ENCODE measurements at places on chromosomes 11 and 22.

DNA sequence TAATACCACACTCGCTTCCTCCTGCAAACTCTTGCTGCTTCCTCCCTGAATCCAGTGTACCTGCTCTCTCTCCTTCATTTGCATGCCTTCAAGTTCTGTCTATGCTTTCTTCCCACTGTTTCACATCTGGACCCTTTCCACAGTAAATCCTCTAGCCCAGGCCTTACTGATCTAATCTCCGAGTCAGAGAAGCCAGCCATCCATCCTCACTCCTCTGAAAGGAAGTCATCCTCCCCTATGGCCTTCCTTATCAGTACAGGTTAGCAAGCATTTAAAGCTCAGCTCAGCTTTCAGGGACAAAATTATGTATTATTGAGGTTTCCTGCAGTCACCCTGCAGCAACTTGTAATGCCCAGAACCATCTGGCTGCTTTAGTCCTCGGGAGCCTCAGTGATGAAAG lies 116.1 kb downstream of the GALNT18 start:
- no peak for DNase-seq

GRCh38 chr11:131898949-131899348 lies 528.5 kb downstream of the NTM start:
- DNase-seq: no peak

GRCh38 chr11:126971305-126971704 lies 29.3 kb downstream of the KIRREL3 start:
- DNase-seq: no peak

DNA sequence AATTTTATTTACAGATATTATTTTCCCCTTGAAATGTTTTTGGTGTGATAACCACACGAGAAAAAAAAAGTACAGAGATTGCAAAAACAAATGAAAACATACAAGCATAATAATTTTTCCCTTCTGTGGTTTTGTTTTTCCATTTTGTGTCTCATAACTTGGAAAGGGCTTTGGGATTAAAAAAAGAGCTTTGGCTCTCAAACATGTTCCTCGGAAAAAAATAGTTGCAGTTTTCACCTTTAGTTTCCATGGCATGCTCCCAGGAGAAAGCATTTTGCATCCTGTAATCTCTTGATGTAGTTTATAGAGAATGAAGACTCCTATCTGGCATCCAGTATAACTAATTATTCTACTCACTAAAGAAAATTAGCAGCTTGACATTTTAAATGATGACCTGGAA lies 362.1 kb upstream of the PDGFD start:
- no peak for DNase-seq

DNA sequence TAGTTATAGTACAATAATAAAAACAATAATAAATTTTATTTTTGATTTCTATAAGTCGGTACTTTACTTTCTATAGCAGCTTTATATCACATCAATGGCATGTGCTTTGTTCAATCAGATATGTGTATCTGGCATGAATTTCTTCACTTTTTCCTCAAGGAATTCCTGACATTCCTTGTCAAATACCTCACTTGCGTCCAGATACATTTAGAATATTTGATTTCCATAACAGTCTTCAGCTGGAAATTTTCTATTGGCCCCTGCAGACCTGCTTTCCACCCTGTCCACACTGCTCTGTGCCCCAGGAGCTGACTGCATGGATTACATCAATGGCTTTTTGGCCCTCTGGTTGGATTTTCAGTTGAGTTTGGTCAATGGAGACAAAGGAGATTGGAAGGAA lies 93.2 kb downstream of the FAR1 start:
- DNase-seq: no peak

GRCh38 chr11:64720167-64720566 lies 2.8 kb downstream of the NRXN2 start:
- no peak for DNase-seq

DNA sequence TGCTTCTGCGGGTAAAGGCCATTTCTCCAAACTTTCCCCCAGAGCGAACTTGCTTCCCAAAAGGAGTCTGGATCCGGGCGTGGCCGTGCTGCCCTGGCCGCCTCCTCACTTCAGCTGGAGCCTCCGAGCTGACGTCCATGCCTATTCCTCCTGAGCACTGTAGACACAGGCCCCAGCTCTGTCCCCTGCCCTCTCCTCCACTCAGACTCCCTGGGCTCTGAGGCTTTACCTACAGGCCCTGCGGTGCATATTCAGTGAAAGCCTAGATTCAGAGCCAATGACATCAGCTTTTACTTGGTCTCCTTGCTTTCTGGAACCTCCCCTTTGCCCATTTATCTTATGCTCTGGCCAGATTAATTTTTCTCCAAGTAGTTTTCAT lies 9.7 kb downstream of the LRP5 start:
- no peak for DNase-seq

- no peak for DNase-seq
These were observed 263.4 kb upstream of the DDI1 start for GRCh38 chr11:103773059-103773458.

- DNase-seq: no peak
These were observed 105.5 kb downstream of the FAT3 start for GRCh38 chr11:92330114-92330513.

DNA sequence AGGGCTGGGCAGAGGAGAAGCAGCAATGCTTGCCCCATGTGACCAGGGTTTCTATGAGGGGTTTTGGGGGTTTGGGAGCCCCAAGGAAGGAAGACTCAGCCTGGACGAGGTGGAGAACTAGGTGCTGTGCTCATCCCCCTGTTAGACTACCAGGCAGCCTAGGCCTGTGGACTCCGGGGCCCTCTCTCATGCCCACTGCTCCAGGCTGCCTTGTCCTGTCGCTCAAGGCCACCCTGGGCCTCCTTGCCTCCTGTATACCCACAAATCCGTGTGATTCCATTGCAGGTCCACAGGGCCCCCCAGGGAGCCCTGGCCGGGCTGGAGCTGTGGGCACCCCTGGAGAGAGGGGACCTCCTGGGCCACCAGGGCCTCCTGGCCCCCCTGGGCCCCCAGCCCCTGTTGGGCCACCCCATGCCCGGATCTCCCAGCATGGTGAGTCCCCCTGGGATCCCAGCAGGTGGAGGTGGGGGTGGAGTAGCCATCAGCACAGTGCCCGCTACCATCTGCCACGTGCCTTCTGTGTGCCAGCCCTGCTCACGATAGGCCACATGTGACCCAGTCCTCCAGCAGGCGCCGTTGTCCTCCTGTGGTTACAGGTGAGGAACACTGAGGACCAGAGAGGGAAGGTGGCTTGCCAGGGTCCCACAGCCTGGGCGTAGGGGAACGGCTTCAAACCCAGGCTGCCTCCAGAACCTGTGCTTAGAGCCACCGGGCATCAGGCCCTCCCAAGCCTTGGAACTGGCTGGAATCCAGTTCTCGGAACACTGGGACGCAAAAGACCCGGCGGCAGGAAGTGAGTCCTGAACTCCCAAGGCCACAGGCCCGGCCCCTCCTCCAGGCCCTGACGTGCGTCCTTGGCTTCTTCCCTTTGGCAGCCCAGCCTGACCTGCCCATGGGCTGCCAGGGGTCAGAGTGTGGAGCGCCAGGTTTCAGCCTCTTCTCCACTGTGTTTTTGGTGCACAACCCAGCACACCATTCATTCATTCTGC lies 26.6 kb downstream of the EMID1 start:
- DNase-seq: no peak

DNA sequence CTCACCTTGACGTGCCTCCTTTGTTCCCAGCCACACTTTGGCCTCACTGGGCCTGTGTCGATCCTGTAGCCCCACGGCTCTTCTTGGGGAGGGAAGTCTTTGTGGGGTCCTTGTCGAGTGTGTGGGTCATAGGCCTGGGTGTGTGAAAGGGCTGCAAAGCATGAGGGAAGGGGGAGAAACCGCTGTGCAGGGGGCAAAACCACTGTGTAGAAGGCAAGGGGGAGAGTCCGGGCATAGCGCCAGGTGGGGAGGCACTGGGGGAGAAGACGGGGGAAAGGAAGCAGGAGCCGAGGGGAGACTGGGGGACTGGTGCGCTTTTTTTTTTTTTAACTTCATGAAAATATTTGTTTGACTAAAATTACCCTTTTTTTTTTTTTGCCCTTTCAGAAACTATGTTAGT lies 65.1 kb upstream of the RASD2 start:
- peak; percentile 16 for DNase-seq

GRCh38 chr11:111093061-111093460 lies 152.5 kb upstream of the POU2AF2 start:
- no peak for DNase-seq

- DNase-seq: no peak
These were observed 5.2 kb downstream of the TMEM134 start for GRCh38 chr11:67463680-67464410.

DNA sequence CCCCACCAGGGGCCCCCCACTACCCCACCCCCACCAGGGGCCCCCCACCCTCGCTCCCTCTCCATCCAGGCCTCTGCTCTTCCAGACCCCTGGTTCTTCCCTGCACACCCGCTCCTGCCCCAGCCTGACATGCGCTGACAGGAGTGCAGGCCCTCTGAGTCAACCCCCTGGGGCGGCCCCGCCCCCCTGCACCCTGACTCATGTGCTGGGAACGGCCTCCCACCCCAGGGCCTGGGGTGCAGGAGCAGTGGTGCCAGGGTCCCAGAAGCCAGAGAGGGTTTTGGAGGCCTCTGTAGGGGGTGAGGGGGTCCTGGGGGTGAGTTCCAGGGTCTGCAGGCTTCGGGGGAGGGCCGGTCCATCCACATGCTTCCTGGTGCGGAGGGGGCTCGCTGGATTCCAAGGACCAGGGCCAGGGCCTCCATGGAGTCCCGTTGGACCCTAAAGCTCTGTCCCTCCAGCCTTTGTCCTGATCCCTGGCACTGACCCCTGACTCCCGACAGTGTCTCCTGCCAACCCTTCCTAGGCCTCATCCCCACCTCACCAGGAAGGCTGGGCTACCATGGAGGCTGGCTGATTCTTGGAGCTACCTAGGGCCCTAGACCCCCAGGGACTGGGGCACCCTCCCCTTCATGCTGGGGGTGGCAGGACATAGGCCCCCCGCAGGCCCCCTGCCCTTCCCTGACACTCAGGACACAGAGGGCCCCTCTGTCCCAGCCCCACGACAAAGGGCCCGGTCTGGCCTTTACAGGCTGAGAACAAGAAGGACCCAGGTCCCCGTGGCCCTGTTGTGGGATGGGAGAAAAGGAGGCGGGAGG lies 583 bp upstream of the PKP3 start:
- DNase-seq: no peak

GRCh38 chr11:8034604-8035190 lies 46.3 kb upstream of the TUB start:
- DNase-seq: no peak

DNA sequence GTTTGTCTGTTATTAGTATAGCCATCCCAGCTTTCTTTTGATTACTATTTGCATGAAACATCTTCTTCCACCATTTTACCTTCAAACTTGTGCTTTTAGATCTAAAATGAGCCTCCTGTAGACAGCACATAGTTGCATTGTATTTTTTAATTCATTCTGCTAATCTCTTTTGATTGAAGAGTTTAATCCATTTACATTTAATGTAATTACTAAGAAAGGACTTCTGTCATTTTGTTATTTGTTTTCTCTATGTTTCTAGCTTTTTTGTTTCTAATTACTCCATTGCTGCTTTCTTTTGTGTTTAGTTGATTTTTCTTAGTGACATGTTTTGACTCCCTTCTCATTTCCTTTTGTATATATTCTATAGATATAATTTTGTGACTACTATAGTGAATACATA lies 43.7 kb upstream of the ZBTB44 start:
- no peak for DNase-seq

DNA sequence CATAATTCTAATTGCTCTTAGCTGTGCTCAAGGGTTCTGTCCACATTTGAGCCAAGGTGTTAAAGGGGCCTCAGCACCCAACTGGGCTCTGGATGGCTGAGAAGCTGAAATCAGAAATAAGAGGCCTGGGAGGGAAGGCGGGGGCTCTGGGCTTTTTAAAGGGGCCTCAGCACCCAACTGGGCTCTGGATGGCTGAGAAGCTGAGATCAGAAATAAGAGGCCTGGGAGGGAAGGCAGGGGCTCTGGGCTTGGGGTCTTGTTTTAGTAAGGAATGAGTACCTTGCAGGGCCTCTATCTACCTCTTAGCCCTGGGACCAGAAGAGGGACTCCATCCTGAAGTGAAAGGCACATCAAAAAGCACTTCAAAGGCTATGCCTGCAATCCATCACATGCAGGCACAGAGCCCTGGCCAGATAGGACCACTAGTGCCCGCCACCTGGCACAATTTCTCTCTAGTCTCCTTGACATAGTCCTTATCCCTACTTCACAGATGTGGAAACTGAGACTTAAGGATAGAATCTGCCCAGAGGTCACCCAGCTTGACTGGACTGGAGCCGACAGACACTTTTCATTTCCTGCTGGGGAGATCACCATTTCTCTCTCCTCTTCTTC lies 35.6 kb downstream of the DKK3 start:
- DNase-seq: no peak

DNA sequence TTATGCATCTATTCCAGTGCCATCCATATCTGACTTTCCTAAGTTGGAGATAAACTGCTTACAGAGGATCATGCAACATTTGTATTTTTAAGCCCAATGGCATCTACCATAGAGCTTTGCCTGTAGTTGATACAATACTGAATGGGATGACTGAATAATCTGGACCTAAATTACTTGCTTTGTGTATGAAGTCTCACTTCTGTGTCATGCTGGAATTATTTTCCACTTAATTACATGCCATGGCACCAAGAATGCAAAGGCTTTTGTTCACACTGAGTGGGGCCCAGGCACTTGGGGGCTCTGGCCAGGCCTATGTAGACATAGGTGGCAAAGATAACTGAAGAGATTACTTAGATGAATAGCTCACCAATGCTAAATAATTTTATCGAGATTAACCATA lies 51.6 kb downstream of the OPCML start:
- no peak for DNase-seq

DNA sequence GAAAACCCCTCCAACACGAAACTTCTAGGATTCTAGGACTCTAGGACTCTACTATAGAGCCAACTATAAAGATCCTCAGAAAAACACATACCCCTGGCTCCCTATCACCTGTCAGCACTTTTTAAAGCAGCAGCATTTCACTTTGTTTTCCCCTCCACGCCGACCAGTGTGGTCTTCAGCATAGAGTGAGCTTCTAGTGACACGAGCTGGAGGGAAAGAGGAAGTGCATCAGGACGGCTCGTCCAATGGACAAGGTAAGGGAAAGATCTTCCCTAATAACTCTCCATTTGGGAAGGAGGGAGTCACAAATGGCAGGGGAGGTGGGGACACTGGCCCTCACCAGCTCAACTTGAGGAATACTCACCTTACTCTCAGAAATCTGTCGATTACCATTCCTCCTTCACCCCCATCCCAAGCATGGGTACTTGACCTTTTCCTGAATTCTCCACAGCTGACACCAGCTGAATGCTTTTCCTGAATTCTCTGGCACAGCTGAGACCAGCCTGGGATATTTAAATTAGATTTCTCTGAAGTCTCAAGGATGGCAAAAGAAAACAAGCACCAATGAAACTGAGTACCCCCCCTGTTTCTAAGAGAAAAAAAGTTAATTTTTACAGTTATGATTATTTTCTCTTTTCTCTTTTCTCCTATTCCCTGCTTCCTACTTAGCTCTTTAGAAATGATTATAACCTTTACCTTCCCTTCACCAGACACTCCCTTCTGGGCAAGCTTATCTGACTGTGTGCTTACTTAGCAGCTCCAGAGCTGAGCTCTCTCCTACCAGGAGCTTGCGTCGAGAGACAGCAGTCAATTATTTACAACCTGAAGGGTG lies 33.3 kb upstream of the NNMT start:
- DNase-seq: peak; percentile 76

GRCh38 chr11:17927681-17928343 lies 85.0 kb downstream of the SERGEF start:
- no peak for DNase-seq
